ENCODE measurements at places on chromosomes 2 and 18.

- DNase-seq = no peak
Observed at GRCh38 chr18:28114472-28114871, 62.5 kb downstream of the CDH2 start.

- no peak for DNase-seq
Observed at GRCh38 chr2:216773072-216773471, 77.7 kb upstream of the IGFBP5 start.

GRCh38 chr2:105437708-105438103 is 38.9 kb upstream of the FHL2 start:
- DNase-seq = no peak

- no peak for DNase-seq
Observed at GRCh38 chr18:3262234-3263131, 550 bp downstream of the MYL12B start.

DNA sequence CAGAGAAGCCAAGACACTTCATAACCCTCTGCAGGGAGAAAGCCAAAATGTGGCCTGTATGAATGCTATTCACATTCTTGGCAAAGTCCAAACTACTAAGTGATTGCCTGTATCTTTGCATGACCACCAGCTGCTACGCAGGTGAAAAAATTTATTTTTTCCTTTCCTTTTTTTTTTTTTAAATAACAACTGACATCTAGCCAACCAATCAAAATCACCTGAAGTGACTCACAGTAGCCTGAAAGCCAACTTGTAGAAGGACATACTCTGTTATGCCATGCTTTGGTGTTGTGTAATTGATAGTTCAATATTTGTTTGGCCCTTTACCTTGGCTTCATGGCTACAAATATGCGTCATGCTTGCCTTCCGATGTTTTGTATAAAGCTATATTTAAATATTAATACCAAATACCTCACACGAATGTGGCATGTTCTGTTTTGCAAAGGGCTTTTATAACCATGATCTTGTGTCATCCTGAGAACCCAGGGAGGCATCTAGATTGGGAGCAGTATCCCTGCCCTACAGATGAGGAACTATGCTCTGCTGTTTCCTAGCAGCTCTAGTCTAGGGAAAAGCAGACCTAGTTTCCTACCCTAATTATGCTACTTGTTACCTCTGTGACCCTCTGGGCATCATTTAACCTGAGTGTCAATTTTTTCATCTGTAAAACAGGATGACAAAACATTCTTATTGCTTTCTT is 102.1 kb downstream of the MYOM1 start:
- DNase-seq = no peak

DNA sequence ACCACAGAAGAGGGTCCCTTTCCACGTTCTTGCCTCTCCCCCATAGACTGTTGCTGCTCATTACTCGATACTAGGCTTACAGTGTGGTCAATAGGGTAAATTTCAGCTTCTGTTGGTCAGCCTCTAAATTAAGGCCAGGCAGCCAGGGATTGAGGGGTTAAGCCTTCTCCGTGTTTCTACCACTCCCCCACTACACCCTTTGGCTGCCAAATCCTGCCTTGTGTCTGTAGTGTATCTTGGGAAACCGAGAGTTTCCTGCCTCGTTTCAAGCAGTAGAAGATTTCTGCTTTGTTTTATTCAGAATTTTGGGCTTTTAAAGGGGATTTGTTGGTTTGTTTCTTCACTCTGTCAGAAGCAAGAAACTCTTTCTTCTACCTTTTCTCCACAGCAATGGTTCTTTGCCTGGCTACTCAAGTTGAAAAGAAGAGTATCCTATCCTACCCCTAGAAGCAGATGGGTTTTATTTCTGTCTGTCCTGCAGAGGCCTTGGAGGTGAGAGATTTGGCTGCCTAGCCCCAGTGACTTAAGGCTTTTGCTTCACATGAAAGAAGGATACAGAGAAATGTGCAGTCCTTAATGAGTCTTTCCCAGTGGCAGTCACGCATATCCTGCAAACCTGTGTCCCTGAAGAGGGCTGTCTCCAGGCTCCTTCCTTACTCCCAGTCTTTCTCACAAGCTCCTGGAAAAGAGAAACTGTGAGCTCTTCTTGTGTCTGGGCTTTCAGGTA is 261.5 kb upstream of the TANK start:
- DNase-seq = no peak

- peak; percentile 73 for DNase-seq
Observed at GRCh38 chr18:2515908-2516625, 55.2 kb downstream of the METTL4 start.

- no peak for DNase-seq
Observed at GRCh38 chr2:52405980-52406379, 1361.6 kb upstream of the CHAC2 start.

GRCh38 chr18:23694637-23695430 is 5.6 kb downstream of the LAMA3 start:
- DNase-seq = no peak

DNA sequence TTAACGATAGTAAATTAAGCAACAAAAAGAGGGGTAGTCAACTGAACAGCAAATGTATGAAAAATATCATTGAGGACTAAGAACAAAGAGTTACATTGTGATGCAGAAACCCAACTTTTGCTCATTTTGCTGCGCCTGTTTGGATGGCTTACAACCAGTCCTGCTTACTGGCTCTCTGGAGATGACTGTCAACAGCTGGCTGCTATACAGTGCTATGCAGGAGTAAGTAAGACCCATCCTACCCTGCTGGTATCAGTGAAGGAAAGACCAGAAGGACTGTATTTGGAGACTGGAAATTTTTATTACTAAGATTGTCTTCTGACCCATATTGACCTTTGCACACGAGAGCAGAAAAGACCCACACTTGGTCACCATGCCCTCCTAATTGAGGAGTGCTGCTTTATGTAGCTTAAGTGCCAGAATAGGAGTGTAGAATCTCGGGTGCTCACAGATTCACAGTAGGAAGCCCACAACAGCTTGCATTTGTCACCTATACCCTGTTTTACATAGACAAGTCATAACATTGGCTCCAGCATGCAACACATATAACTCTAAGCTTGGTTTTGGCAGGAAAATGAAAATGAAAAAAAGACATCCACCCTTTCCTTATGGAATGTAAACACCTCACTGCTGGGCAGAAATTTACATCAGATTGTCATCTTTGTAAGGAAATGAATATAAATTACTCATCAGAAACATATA is 1915.0 kb upstream of the CELF4 start:
- peak; percentile 2 for DNase-seq

GRCh38 chr2:48715042-48715899 is 40.3 kb downstream of the LHCGR start:
- DNase-seq = peak; percentile 56

DNA sequence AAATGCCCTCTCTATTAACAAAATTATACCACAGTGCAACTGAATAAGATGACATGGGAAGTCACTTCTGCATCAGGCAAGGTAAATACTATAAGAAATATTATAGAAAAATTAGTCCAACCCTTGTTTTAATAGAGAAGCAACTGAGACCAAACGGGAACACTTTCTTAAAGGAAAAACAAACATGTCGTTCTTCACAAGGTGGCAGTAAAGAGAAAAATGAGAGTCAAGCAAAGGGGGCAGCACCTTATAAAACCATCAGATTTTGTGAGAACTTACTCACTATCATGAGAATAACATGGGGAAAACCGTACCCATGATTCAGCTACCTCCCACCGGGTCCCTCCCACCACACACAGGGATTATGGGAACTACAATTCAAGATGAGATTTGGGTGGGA is 481.7 kb upstream of the CRIM1 start:
- no peak for DNase-seq

DNA sequence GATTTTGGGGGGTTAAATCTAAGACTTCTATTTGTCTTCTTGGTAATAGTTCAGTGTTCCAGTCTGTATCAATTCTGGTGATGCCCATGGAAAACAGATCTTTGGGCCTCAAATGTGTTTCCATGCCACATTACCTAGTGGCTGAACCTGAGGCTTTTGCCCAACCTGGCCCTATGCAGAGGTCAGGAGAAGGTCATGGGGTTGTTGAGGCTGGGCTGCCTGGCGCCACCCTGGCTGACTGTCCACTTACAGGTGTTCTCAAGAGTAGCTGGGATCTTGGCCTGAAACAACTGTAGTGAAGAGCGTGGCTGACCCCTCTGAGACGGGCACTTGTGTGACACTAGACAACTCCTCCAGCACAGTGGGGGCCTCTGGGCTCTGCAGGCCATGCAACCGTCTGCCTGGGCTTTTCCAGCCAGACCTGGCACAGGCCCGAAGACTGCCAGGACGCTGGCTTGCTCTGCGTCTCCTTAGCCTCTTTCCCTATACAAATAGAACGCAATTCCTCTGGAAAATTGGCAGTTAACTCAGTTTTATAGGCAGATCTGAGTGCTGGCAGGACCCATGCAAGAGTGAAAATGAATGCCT is 127.8 kb downstream of the TRIM43 start:
- no peak for DNase-seq

DNA sequence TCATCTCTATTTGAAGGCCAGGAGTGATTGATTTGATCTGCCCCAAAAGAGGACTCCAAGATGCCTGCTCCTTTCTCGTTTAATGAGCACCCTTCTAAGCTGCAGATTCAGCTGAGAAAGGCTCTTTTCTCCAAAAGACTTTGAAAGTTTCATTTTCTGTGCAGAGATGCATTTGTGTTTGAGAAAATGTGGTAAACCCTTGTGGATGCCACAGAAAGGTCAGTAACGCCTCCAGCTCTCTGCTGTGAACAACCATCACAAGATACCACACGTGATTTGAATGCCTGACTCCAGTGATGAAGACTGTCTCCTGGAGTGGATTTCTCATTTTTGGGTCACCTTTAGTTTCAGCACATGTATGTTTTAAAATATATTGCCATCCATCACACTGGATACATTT is 35.0 kb upstream of the CCDC85A start:
- DNase-seq = no peak

DNA sequence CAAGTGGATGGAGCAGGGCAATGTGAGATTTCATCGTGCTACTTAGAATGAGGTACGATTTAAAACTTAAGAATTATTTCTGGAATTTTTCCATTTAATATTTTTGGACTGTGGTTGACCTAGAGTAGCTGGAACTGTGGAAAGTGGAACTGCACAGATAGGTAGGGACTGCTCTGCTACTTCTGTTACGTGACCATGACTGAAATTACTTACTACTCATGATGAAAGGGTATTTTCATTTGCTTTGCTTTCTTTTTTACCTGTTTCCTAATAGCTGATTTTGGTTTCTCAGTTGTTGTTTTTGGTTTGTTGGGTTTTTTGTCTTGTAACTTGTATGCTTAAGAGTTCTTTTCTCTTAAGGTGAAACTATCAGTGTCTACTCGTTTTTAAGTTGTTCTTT is 11.4 kb downstream of the UBE2E3 start:
- no peak for DNase-seq

GRCh38 chr18:23136326-23137096 is 1.2 kb downstream of the CABLES1 start:
- DNase-seq = no peak
